ENCODE measurements at places on chromosomes 11 and 22.

DNA sequence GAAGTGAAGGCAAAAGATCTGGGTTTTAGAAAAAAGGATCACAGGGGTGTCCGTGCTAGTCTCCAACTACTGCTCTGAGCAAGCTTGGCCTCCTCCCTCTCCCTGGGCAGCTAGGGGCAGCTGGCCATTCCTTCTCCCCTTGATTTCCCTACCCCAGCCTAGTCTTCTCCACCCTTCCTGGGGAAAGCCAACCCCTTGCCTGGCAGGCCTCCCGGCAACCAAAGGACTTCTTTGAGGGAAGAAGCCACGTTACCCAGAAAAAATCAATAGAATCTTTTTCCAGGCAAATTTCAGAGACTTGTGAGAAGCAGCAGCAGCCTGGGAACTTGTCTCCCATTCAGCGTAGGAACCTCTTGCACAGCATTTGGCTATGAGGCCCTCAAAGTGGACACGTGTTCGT lies 91.5 kb downstream of the MIAT start:
- no peak for DNase-seq

GRCh38 chr11:14542324-14542723 lies 22.1 kb upstream of the PSMA1 start:
- DNase-seq: no peak

GRCh38 chr11:76030968-76031590 lies 175.2 kb downstream of the WNT11 start:
- no peak for DNase-seq

GRCh38 chr22:35961480-35962295 lies 66.9 kb downstream of the RBFOX2 start:
- no peak for DNase-seq

GRCh38 chr11:541433-541885 lies 4.1 kb downstream of the LRRC56 start:
- DNase-seq: no peak

GRCh38 chr11:50088231-50088630 lies 55.6 kb downstream of the OR4C45 start:
- no peak for DNase-seq

DNA sequence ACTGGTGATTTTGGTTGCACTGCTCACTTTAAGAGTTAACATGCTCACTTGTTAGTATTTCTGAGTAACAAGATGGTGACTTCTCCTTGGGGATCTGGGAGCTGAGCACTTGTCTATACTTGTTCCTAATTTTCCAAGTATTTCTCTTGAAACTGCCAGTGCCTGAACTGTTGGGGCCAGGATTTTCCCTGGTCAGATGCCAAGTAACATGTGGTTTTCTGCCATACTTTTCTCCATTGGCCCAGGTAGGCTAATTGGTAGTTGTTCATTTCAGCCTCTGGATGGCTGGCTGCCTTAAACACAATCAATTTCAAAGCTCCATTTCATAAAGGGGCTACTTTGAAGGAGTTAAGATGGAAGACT lies 35.0 kb downstream of the RNF141 start:
- DNase-seq: no peak

- DNase-seq: no peak
Observed at GRCh38 chr11:97739932-97740800, 1280.6 kb upstream of the CNTN5 start.

DNA sequence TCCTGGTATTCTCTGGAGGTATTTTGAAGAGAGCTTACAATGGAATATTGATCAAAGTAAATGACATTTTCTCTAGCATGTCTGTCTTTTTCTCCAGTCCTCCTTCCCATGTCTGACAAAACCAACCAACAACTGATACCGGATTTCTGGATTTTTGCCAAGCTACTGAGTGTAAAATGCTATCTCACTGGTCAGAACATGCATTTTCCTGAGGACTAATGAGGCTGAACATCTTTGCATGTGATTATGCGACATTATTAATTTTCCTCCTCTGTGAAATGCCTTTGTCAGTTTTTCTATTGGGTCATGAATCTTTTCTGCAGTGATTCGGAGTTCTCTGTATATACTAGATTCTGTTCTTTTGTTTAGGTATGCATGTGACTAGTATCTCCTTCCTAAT lies 51.4 kb downstream of the CDON start:
- no peak for DNase-seq

- no peak for DNase-seq
Observed at GRCh38 chr11:17778956-17779860, 44.6 kb downstream of the KCNC1 start.

GRCh38 chr11:134385774-134386565 lies 26.1 kb downstream of the B3GAT1 start:
- no peak for DNase-seq

GRCh38 chr22:27594020-27594419 lies 207.5 kb downstream of the MN1 start:
- no peak for DNase-seq

DNA sequence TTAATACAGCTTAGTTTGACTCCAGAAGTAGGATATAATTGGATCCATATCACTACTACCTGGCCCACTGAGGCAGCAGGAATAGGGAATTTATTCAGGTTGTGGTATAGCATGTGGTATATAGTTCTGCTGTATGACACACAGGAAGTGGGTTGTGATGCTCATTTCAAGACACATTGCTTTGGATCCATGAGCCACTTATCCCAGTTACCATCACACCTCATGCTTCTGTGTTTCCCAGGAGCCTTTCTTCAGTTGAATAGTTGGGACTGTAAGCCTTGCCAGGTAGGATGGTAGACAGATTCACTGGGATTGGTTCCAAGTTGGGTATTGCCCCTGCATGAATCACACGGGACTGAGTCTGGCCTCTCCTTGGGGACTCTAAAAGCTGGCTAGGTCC lies 9.9 kb upstream of the SLC37A2 start:
- no peak for DNase-seq

GRCh38 chr22:43197271-43197941 lies 10.5 kb upstream of the TTLL12 start:
- DNase-seq: no peak

GRCh38 chr11:31943056-31943780 lies 132.1 kb upstream of the PAX6 start:
- DNase-seq: no peak

- DNase-seq: no peak
Observed at GRCh38 chr11:26992031-26992541, 1.8 kb upstream of the FIBIN start.

DNA sequence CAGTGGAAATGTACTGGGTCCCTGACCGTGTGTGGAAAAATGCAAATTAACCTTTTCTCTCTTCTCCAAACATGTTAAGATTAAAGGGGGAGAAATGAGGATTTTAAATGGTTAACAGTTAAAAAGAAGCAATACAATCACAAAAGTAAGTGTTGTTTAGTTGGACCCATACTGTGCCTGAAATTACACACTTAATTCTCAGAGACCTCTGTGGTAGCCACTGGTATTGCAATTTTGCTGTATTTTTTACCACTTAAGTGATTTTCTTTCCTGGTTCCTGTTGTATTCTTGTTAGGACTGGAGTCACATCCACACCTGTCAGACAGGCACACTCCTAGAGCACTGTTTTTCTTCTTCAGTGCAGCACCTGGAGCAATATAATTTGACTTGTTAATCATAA lies 179.6 kb upstream of the PDGFD start:
- no peak for DNase-seq

DNA sequence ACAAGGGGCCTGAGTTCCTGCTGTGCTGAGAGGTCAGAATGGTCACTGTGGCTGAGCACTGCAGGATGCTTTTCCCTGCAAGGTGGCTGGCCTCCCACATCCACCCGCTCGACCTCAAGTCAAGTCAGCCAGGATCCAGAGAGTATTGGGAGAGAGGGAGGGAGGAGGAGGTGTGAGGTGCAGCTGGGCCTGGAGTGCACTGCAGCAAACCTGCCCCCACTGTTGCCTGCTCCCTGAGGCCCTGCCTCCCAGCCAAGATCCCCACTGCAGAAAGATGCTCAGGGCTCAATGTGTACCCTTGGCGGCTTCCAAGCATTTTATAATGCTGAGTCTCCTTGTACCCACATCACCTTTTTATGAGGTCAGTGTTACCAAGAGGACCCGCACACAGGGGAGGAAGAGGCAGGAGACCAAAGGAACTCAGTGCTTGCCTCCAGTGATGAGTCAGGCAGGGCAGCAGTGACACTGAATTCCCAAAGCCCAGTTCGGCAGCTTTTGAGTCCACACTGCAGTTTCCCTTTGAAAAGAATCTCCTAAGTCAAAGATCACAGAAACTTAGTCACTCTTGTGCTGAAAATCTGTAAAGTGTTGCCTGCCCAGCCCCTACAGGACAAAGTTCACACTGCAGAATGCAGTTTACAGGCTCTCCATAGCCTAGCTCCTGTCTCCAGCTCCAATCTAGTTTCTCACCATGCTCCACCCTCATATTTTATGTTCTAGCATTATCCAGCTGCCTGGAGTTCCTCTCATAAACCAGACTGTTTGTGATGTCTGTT lies 3.1 kb downstream of the ENDOD1 start:
- peak; percentile 10 for DNase-seq

DNA sequence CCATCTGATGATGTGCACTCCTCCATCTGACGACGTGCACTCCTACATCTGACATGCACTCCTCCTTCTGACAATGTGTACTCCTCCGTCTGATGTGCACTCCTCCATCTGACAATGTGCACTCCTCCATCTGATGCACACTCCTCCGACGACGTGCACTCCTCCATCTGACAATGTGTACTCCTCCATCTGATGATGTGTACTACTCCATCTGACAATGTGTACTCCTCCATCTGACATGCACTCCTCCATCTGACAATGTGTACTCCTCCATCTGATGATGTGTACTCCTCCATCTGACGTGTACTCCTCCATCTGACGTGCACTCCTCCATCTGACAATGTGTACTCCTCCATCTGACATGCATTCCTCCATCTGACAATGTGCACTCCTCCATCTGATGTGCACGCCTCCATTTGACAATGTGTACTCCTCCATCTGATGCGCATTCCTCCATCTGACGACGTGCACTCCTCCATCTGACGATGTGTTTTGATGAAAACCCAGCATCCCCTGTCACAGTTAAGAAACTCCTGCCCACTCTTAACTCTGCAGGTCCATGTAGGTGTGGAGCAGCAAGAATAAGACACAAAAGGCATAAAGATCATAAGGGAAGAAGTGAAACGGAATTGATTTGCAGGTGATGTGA lies 9.7 kb upstream of the IL17REL start:
- no peak for DNase-seq

DNA sequence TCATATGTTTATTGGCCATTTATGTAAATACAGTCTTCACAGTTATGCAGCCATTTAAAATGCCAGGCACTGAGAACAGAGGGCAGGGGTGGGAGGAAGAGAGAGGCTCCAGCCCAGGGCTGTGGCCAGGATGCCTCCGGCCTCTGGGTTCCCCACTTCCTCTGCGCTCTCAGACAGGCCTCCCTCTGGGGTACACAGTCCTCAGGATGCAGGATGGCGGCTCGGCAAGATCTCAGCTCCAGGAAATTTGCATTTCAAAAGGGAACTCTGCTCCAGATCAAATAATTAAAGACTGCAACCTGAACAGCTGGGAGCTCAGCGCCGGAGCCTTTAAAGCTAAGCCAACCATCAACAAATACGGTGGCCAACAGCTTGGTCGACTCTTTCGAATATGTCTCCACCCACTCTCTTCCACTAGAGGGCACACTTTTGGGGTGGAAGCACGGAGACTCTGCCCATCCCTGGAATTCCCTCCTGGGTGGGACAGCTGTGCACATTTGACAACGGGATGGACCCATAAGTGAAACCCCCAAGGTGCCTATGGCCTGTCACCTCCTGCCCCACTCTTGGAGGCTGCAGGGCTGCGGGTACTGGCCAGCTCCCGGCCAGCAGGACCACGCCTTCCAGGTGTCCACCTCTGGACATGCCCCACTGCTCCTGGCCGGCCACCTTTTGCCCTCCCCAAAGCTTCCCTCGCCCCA lies 1044.7 kb downstream of the BRD1 start:
- no peak for DNase-seq

DNA sequence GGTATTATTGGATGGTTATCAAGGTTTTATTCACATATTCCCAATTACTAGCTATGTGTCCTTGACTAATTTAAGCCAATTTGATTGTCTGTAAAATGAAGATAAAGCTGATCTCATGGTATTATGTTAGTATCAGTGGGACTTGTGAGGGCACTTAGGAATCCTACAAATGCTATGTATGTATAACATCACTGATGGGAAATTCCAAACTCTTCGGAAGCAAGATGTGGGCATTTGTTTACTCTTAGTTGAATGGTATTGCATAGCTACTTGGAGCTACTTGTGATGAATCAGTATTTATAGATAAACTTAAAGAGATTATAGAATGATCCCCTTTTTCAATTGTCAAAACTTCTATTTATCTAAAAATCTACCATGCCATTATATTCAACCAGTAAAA lies 239.9 kb downstream of the CNTN5 start:
- DNase-seq: no peak

GRCh38 chr11:62665599-62666258 lies 617 bp downstream of the CSKMT start:
- peak; percentile 54 for DNase-seq

- DNase-seq: peak; percentile 56
Observed at GRCh38 chr22:35582861-35583670, 34.1 kb downstream of the MB start.

DNA sequence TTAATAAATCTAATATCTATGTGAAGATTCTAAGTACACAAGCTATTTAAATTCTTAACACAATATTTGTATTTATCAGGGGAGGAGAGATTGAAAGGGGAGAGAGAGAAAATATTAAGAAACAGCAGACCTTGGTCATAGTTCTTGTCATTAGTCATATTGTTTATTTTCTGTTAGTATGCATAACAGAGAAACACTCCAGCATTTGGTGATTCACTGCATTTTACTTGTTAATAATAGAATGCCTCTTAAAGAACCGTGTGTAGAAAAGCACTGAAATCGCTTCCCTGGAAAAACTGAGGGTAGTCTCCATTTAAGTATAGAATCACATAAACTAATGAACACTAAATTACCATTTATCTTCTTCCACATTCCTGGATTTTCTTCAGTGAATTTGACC lies 122.7 kb upstream of the TRPC6 start:
- DNase-seq: no peak

- DNase-seq: no peak
Observed at GRCh38 chr11:57196596-57196995, 14.8 kb downstream of the LRRC55 start.

GRCh38 chr11:130670200-130670599 lies 221.8 kb downstream of the ADAMTS15 start:
- DNase-seq: no peak

DNA sequence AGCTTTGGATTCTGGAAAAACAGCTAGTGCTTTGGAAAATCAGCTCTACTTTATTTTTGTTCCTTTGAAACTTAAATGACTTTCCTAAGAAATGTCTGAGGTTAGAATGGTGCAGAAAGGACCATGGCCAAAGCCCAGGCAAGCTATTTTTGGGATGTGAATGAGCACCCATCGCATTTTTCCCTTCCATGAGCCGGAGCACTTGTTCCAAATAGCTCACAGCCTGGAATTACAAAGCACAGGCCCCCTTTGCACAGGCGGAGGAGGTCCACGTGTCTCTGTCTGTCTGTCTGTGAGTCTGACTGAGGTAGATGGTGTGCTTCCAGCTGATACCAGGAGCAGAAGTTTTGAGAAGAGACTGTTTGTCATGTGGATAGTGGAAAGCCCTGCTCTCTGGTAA lies 50.7 kb downstream of the MICAL2 start:
- DNase-seq: no peak

- no peak for DNase-seq
Observed at GRCh38 chr11:93525601-93526345, 17.4 kb downstream of the SMCO4 start.

- DNase-seq: no peak
Observed at GRCh38 chr11:71081704-71082230, 170.6 kb downstream of the SHANK2 start.

- DNase-seq: no peak
Observed at GRCh38 chr11:110481523-110481922, 51.8 kb downstream of the FDX1 start.
